ENCODE measurements at places on chromosomes 5 and 9. TPM values are rescaled to one million over a fixed set of nuclear protein-coding genes. Genes with fewer than 3 reads are reported as not detected.

Gene LEAP2
- total RNA-seq, result 2.5 TPM

Gene FOXI1
- total RNA-seq, result not detected

DNA sequence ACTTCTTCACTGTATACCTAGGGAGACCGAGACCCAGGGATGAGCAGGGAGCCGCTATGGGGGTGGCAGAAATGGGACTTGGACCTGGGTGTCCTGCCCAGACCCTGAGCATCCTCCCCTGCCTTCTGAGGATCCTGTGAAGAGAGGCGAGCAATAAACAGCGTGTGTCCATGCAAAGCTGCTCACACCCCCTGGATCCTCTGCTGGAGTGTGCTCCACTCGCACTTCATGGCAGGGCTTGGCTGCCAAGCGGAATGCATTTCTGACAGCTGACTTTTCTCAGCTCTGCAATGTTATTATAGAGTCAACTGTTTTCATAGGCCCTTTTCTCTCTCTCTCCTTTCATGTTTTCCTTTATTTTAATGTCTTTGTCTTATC lies 31.0 kb upstream of the ALDH1B1 start:
- DNase-seq, result no peak
- peaks cover 21% of the 10 kb centered on the region for H3K4me1 ChIP-seq
- H3K36me3 ChIP-seq, result no peaks in the 10 kb centered on the region

DNA sequence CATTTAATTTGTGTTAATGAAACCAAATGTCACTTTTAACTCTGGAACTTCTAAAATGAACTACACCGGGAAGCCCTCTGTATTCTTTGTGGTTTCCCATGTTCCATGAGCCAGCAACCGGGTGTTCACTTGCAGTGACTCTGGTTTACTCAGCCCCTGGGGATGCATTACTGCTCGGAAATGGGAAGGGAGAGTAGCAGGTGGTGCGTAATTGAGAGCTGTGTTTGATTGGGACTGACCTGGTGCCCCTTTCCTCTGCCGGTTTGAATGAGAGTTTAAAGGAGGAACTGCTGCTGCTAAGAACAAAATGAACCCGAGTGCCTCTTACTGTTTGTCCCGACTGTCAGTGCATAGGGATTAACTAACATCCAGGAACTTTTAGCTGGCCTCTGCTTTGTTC lies 100.1 kb upstream of the DHFR start:
- peak overlapping the region; percentile 63 for H3K4me3 ChIP-seq
- H3K27ac ChIP-seq, result peak overlapping the region; percentile 78
- peak; percentile 69 for DNase-seq
- no peaks in the 10 kb centered on the region for H3K36me3 ChIP-seq
- H3K4me1 ChIP-seq, result peaks cover 37% of the 10 kb centered on the region

GRCh38 chr5:141725891-141726290 lies 43.9 kb upstream of the ARAP3 start:
- no peaks in the 10 kb centered on the region for H3K36me3 ChIP-seq
- H3K27me3 ChIP-seq, result no peaks in the 10 kb centered on the region
- peaks cover 2% of the 10 kb centered on the region for H3K4me1 ChIP-seq
- H3K27ac ChIP-seq, result no peak overlapping the region
- no peak overlapping the region for H3K4me3 ChIP-seq

GRCh38 chr9:121453232-121453892 lies 46.3 kb downstream of the GGTA1 start:
- no peak for DNase-seq
- H3K27me3 ChIP-seq, result peaks cover 2% of the 10 kb centered on the region
- no peaks in the 10 kb centered on the region for H3K36me3 ChIP-seq
- no peaks in the 10 kb centered on the region for H3K4me1 ChIP-seq
